Sciatic nerve (tissue), 2 donors: ENCODE measurements at places on chromosomes 3 and 15.

- DNase-seq = no peak
Observed at GRCh38 chr3:189799366-189799765, 168.2 kb downstream of the TP63 start.

- DNase-seq = no peak
Observed at GRCh38 chr3:194727435-194728128, 41.9 kb downstream of the FAM43A start.

- DNase-seq = no peak
Observed at GRCh38 chr3:1139071-1139470, 46.2 kb downstream of the CNTN6 start.

GRCh38 chr3:36890261-36890660 is 54.6 kb downstream of the TRANK1 start:
- no peak for DNase-seq
